Activated T-cell treated with anti-CD3 and anti-CD28 coated beads, Interleukin-2, amount 50 U/mL, for 24 hours (primary cell): ENCODE measurements at places on chromosomes 12 and 14.

- DNase-seq: no peak
- H3K36me3 ChIP-seq: peaks cover 27% of the 10 kb centered on the region
- no peaks in the 10 kb centered on the region for H3K27me3 ChIP-seq
Observed at GRCh38 chr12:30694412-30695198, 1.1 kb downstream of the IPO8 start.

- no peak overlapping the region for H3K27ac ChIP-seq
- peaks cover 32% of the 10 kb centered on the region for H3K36me3 ChIP-seq
- no peak for DNase-seq
- H3K27me3 ChIP-seq: no peaks in the 10 kb centered on the region
Observed at GRCh38 chr12:116954710-116955381, 44.1 kb downstream of the FBXW8 start.

GRCh38 chr14:95421741-95422140, 94.7 kb downstream of the SYNE3 start:
- DNase-seq: no peak
- no peaks in the 10 kb centered on the region for H3K4me1 ChIP-seq
- no peaks in the 10 kb centered on the region for H3K27me3 ChIP-seq
- H3K36me3 ChIP-seq: peaks cover 80% of the 10 kb centered on the region
- H3K27ac ChIP-seq: no peak overlapping the region

GRCh38 chr12:57227315-57228115, 2.0 kb upstream of the SHMT2 start:
- H3K4me1 ChIP-seq: peaks cover 67% of the 10 kb centered on the region
- peaks cover 49% of the 10 kb centered on the region for H3K27me3 ChIP-seq
- no peak overlapping the region for H3K27ac ChIP-seq
- peaks cover 34% of the 10 kb centered on the region for H3K36me3 ChIP-seq
- no peak for DNase-seq

GRCh38 chr14:35201066-35201465, 78.7 kb downstream of the PRORP start:
- peak overlapping the region; percentile 25 for H3K4me3 ChIP-seq
- H3K27ac ChIP-seq: peak overlapping the region; percentile 84
- H3K4me1 ChIP-seq: peaks cover 62% of the 10 kb centered on the region
- peaks cover 5% of the 10 kb centered on the region for H3K36me3 ChIP-seq

- H3K4me1 ChIP-seq: no peaks in the 10 kb centered on the region
- no peak overlapping the region for H3K4me3 ChIP-seq
- no peaks in the 10 kb centered on the region for H3K36me3 ChIP-seq
Observed at GRCh38 chr12:24111086-24111485, 161.6 kb upstream of the SOX5 start.

DNA sequence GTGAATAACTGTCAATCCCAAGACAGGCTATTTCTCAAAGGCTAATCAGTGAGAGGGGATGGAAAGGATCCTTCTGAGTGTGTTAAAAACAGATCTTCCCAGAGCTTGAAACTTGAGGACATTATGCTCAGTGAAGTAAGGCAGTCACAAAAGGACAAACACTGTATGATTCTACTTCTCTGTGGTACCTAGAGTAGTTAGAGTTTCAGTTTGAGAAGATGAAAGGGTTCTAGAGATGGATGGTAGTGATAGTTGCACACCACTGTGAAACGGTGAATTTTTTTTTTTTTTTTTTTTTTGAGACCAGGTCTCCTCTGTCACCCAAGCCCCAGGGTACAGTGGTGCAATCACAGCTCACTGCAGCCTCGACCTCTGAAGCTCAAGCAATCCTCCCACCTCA, 133.8 kb downstream of the SAMD4A start:
- H3K36me3 ChIP-seq: no peaks in the 10 kb centered on the region
- no peak overlapping the region for H3K4me3 ChIP-seq
- DNase-seq: no peak
- no peak overlapping the region for H3K27ac ChIP-seq

DNA sequence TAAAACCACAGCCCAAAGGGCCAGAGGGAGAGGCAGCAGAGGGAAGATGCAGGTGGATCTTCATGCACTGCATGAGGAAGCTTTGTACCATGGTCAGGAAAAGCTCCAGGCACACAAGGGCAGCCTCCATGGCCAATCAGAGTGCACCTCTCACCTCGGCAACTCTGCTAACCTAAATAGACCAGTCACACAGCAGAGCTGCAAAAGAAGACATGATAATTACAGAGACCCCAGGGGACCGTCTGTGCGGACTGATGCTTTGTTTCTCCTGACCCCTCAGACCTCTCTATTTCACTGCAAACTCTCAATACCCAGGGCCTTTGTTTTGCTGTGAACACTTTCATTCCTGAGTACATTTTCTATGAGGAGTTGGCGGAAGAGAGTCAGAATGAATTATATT, 10.7 kb upstream of the TCL1B start:
- H3K27me3 ChIP-seq: peaks cover 20% of the 10 kb centered on the region
- DNase-seq: no peak
- no peaks in the 10 kb centered on the region for H3K4me1 ChIP-seq
- no peaks in the 10 kb centered on the region for H3K36me3 ChIP-seq
- H3K4me3 ChIP-seq: no peak overlapping the region

DNA sequence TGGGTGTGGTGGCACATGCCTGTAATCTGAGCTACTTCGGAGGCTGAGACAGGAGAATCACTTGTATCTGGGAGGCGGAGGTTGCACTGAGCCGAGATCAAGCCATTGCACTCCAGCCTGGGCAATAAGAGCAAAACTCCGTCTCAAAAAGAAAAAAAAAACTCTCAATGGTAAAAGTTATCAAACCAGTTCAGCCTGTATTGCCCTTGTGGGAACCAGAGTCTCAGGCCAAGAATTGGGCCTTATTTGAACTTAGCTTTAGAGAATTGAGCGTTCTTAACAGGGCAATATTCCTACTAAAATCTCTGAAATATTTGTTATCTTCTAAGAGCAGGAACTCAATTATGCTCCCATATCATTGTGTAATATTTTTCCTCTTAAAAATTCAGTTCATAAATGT, 7.7 kb upstream of the MDM2 start:
- DNase-seq: no peak
- no peak overlapping the region for H3K27ac ChIP-seq
- no peak overlapping the region for H3K4me3 ChIP-seq

GRCh38 chr12:65631621-65632111, 192.6 kb upstream of the HMGA2 start:
- H3K4me3 ChIP-seq: no peak overlapping the region
- no peaks in the 10 kb centered on the region for H3K36me3 ChIP-seq
- H3K27me3 ChIP-seq: peaks cover 12% of the 10 kb centered on the region
- DNase-seq: no peak
- H3K4me1 ChIP-seq: no peaks in the 10 kb centered on the region

GRCh38 chr12:76529226-76529918, 30.2 kb downstream of the OSBPL8 start:
- H3K36me3 ChIP-seq: peaks cover 51% of the 10 kb centered on the region
- no peak overlapping the region for H3K27ac ChIP-seq
- no peak overlapping the region for H3K4me3 ChIP-seq
